ENCODE measurements at places on chromosomes 4 and X.

GRCh38 chrX:142831961-142832530, 193.7 kb upstream of the SPANXN4 start:
- no peak for DNase-seq

DNA sequence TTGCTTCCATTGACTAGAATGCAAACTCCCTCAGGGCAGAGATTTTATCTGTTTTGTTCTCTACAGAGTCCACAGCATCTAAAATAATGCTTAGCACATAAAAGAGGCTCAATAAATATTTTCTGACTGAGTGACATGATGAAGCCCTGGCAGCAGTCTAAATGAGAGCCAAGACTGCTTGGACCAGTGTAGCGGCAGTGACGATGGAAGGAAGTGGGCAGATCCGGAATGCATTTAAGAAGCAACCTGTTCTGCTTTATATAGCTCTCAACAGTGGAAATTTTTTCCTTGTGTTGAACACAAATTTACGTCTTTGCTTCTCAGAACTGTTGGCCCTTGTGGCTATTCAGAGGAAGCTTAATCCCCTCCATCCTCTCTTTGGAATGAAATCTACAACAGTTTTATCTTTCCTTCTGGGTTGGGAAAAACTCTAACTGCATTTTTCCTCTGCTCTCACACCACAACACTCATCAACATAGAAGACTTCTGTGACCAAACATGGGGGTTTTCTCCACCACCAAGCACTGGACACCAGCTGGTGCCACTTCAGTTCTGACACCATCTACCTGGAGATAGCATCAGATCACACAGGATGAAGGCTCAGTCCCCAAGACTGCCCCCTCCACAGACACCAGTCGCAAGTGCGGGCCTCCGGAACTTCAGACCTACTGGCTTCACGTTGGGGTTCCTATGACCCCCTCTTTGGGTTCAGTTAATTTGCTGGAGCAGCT, 7.0 kb upstream of the BEND4 start:
- DNase-seq = no peak

DNA sequence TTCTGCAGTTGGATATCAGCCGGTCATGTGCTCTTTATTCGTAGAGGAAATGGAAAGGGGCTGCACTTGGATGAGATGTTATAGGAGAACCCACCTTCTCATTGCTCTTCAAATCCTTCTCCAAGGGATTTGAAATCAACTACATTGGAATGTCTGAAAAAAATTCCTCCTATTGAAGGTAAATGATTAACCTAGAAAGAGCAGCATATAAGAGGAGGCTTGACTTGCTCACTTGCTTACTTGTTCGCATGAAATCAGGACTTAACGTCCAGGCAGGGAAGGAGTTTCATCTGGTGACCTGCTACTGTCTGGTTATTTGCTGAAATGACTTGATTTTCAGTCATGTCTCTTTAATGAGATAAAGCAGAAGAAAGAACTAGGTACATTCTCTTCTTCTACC, 338.4 kb upstream of the NOCT start:
- DNase-seq = no peak

DNA sequence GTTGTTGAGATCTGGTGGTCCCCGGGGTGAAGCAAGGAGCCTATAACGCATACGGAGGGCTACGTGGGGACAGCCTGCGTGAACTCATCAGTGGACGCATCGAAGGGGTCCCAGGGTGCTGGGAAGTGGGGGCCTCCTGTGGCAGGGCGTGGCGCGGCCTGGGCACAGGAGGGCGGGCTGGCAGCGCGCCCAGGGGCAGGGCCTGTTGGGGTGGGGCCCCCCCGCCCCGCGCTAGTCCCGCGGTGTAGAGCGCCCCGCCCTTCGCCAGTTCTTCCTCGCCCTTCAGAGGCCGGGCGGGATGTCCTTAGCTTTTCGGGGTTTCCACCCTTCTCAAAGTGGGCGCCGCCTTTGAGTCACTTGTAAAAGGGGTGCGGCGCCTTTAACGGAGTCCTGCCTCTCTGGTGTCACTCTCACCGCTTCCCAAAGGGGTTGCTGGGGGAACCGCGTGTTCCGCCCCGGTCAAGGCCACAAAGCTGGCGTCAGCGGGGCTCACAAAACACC, 632 bp downstream of the PLP2 start:
- peak; percentile 23 for DNase-seq

- no peak for DNase-seq
Observed at GRCh38 chrX:103586314-103586646, 965 bp downstream of the TCEAL4 start.

- DNase-seq = no peak
Observed at GRCh38 chrX:149908308-149908707, 21.1 kb upstream of the HSFX4 start.

GRCh38 chr4:169040559-169041261, 30.7 kb upstream of the CBR4 start:
- DNase-seq = no peak

GRCh38 chr4:73440653-73441052, 4.6 kb downstream of the AFP start:
- no peak for DNase-seq

- no peak for DNase-seq
Observed at GRCh38 chr4:71664366-71664765, 119.5 kb downstream of the GC start.

- DNase-seq = no peak
Observed at GRCh38 chr4:27278615-27279375, 418.2 kb downstream of the STIM2 start.

GRCh38 chrX:150873616-150874015, 24.9 kb downstream of the CD99L2 start:
- no peak for DNase-seq

GRCh38 chr4:61532336-61533000, 332.3 kb downstream of the ADGRL3 start:
- no peak for DNase-seq
